Neuronal stem cell (in vitro differentiated cells): ENCODE measurements at places on chromosomes 13 and 19.

- DNase-seq = no peak
Observed at GRCh38 chr13:114311387-114311786, 2.9 kb upstream of the CHAMP1 start.

DNA sequence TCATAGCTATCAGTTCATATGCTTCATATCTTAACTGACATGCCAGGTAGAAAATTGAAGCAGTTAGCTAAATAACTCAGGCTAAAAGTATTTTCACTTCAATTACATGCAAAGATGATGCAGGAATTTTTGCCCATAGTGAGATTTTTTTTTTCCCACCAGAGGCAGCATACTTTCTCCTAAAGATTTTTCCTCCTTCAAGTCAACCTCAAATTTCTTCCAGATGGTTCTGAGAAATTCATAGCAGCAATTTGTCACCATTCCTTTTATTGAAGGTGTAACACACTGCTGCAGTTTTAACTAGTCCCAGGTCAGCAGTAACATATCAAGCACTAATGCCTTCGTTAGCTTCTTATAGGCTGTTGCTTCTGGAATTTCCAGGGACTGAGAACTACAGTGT, 141.9 kb downstream of the SUCLA2 start:
- no peak for DNase-seq

- DNase-seq = no peak
Observed at GRCh38 chr13:64855506-64855905, 2374.6 kb downstream of the PCDH9 start.

- no peak for DNase-seq
Observed at GRCh38 chr19:46753420-46754155, 7.3 kb upstream of the STRN4 start.

DNA sequence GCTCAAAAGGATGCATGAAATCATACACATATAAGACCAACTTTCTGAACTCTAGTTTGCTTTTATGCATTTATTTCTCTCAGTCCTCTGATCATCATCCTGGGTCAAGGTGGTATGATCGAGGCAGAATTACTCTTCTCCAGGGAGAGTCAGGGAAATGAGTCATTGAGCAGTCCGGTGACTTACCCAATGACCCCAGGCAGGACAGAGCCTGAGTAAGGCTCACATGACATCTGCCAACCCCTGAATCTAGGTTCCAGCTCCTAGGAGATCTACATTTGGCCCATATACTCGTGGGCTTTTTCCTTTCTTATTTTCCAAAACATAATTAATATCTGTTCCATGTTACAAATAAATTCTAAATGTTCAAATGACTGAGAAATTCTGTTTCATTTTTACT, 502.3 kb downstream of the FOXO1 start:
- no peak for DNase-seq

DNA sequence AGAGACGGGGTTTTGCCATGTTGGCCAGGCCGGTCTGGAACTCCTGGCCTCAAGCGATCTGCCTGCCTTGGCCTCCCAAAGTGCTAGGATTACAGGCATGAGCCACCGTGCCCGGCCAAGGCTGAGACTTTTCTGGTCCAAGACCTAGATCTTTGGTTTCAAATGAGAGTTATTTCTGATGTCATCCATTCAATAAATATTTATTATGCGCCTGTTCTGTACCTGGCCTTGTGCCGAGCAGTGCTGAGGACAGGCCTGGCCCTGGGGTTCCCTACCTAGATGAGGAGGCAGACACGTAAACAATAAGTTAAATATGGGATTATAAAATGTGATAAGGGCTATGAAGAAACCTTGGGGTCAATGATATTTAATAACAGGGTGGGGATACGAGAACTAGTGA, 4.5 kb downstream of the RELB start:
- no peak for DNase-seq

DNA sequence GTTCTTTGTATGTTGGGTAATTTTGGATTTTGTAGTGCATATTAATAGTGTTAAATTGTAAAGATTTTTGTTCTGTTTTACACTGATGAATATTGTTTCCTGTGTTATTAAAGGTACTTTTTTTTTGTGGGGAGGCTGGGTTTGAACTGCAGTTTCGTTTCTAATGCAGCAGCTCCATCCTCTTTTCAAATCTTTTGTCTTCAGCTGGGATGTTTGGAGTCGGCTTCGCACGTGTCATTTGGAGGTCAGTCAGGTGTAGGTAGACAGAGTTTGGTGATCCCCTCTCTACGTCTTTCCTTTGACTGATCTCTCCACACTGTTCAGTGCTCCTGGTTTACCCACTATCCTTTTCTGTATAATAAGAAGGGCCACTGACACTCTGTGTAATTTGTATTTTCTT, 30.3 kb downstream of the TDRD3 start:
- no peak for DNase-seq

DNA sequence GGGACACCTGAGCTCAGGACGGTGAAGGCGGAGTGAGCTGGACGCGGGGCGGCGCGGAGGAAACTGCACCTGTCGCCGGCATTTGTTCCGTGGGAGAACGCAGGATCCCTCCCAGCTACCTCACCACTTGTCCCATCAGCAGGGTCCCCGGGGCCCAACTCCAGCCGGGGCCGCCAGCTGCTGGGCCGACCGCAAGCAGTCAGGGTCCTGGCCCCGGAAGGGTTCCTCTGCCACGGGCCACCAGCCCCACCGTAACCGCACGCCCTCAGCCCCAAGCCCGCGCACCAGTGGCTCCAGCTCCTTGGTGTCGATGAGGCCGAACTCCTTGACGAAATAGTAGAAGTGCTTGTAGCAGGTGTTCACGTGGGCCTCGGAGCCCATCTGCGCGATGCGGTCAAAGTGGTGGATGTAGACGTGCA, 19.6 kb downstream of the MOB3A start:
- DNase-seq = no peak

- DNase-seq = no peak
Observed at GRCh38 chr13:20461860-20462532, 63.7 kb downstream of the CRYL1 start.

DNA sequence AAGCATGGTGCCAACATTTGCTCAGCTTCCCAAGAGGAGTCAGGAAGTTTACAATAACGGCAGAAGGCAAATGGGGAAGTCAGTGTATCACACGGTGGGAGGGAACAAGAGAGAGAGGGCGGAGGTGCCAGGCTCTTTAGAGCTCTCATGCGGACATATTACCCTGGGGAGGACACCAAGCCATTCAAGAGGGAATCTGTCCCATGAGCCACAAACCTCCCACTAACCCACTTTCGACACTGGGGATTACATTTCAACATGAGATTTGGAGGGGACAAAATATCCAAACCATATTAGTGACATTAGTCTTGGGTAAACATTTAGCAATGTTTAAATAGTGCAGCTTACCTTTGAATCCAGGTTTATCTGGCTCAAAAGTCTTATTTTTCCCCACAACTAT, 69.9 kb downstream of the SLAIN1 start:
- DNase-seq = no peak

DNA sequence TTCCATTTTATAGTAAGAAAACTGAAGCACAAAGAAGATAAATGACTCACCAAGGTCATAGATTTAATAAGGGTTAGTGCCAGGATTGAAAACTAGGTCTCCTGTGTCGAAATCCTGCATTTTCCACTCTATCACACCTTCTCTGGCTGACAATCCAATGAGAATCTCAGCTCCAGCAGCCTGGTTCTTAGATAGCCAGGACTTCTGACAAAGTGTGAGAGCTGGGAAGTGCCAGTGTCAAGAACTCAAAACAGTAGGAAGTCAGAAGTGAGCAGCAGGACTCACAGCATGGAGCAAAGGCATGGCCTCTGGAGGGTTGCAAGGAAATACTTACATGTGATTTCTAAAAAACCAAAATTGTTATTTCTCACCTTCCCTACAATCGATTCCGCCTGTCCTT, 24.3 kb downstream of the KCTD12 start:
- no peak for DNase-seq

- no peak for DNase-seq
Observed at GRCh38 chr19:50794876-50795663, 4.9 kb downstream of the ACP4 start.

DNA sequence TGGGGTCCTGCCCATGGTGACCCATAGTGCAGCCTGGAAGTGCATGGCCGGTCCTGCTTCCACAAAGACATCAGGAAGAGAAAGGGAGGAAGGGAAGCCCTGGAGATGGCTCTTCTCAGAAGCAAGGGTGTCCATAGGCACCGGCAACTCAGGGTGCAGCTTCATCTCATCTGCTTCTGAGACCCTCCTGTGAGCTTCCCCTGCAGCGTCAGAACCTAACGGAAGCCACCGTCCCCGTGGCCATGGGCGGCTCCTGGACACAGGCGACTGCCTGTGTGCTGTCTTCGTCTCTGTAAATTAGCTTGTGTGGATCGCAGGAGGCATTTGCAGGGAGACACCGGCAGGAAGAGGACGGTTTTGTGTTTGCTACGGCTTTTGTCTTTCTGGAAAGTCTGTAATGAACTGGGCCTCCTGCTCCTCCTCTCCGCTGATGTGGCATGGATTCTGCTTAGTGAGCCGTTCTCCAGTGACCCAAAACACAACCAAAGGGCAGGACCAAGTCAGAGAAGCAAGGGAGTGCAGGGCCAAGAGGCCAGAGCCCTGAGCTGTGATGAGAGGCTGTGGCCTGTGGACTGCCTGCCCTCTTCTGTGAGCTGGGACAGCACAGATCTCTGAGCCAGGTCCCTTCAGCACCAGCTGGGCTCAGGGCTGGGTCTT, 2.5 kb downstream of the ATP4B start:
- DNase-seq = no peak

GRCh38 chr13:113413178-113413897, 40.0 kb downstream of the ADPRHL1 start:
- no peak for DNase-seq

- no peak for DNase-seq
Observed at GRCh38 chr13:77975358-77976042, 56.9 kb upstream of the EDNRB start.

DNA sequence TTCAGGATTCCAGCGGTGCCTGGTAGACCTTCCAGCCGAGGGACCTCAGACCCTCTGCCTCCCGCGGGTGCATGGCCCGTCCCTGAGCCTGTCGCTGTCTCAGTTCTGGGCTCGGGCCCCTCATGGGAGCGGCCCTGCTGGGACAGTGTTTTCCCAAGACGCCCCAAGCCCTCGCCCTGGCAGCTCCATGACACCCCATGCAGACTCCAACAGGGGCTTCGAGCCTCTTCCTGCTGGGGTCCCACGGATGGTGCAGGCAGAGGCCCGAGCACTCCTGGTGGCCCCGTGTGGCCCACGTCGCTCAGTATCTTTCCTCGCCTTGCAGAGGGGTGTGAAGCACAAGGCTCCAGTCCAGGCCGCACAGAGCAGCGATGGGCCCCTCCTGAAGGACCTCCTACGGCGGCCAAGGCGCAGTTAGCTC, 88.8 kb upstream of the MCF2L start:
- DNase-seq = no peak

DNA sequence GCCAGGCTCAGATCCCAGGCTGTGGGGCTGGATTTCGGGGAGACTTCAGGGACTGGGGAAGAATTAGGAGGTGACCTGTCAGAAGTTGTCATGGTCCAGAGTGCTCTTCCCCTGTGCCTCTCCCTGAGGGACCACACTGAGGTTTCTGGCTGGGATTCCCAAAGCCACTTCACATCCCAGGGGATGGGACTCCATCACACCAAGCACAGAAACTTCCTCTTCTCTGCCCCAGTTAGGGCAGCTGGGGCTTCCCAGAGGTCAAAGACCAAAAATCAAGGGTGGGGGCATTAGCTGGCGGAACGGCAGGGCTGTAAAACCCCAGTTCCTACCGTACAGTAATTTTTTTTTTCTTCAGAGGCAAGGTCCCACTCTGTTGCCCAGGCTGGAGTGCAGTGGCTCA, 7.4 kb downstream of the FCER2 start:
- DNase-seq = no peak

DNA sequence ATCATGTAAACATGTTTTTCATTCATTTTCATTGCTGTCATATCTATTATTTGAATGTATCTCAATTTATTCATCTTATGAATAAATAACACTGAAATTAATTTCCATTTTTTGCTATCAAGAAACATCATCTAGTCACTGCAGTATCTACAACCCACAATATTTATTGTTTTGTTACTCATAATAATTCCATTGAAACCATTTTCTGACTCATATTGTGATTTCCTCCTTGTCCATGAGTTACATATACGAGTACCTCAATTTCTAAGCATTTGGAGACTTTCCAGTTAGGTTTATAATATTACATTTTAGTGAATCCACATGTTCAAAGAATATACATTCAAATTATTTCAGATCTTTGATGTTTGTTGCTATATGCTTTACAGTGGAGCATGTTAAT, 1524.0 kb downstream of the SLITRK1 start:
- no peak for DNase-seq

DNA sequence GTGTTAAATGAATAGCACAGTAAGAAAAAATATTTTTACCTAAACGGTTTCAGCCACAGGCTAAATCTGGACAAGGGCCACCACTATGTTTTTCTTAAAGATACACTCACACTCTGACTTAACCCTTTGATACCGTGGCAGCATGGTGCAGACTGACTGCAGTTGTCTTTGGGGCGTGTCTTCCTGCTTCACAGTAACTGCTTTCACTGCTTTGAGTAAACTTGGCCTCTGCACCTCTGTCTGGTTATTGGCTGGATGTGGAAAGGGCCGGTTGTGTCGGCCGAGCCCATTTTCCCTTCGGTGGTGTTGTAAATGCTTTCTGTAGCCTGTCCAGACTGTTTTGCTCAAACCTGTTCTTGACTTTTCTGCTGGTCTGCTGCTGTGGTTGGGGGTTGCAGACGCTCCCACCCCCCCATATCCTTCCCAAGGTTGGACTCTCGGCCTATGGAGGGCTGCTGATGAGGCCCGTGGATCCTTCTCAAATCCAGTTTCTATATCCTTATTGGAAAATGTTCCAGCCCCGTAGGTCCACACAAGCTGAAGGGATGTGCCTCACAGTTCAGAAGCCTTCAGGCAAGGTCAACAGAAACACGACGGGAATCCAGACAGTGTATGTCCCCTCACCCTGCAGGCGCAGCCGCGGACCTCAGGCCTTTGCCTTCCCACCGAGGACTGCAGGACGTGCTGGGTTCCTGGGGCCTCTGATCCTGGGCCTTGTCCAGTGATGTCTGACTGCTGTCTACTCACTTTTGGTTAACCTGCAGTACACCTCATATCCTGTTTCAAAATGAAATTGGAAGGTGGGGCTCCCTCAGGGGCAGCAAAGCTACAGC, 90.2 kb upstream of the RNF113B start:
- DNase-seq = no peak
